ENCODE measurements at places on chromosomes 3 and 15. TPM values are rescaled to one million over a fixed set of nuclear protein-coding genes. Genes with fewer than 3 reads are reported as not detected.

GRCh38 chr3:108528459-108529252 is 18.3 kb upstream of the MYH15 start:
- no peak for DNase-seq
- no peak overlapping the region for H3K4me3 ChIP-seq
- no peaks in the 10 kb centered on the region for H3K36me3 ChIP-seq
- H3K4me1 ChIP-seq, result no peaks in the 10 kb centered on the region

- DNase-seq, result no peak
- H3K36me3 ChIP-seq, result peaks cover 9% of the 10 kb centered on the region
- no peaks in the 10 kb centered on the region for H3K27me3 ChIP-seq
- H3K4me1 ChIP-seq, result peaks cover 3% of the 10 kb centered on the region
These were observed 103.7 kb downstream of the CMSS1 start for GRCh38 chr3:99921377-99921695.

- H3K36me3 ChIP-seq, result no peaks in the 10 kb centered on the region
- no peak overlapping the region for H3K27ac ChIP-seq
- no peak for DNase-seq
These were observed 14.9 kb upstream of the ZNF662 start for GRCh38 chr3:42891042-42891441.

GRCh38 chr3:153090973-153091372 is 71.1 kb upstream of the RAP2B start:
- H3K4me1 ChIP-seq, result peaks cover 18% of the 10 kb centered on the region
- no peak for DNase-seq
- H3K36me3 ChIP-seq, result no peaks in the 10 kb centered on the region
- no peak overlapping the region for H3K4me3 ChIP-seq

- no peak overlapping the region for H3K27ac ChIP-seq
- no peak for DNase-seq
- H3K4me3 ChIP-seq, result no peak overlapping the region
These were observed 157.3 kb upstream of the SMAD3 start for GRCh38 chr15:66907826-66908743.

GRCh38 chr3:152330559-152330958 is 61.8 kb downstream of the MBNL1 start:
- H3K4me3 ChIP-seq, result no peak overlapping the region
- peaks cover 87% of the 10 kb centered on the region for H3K4me1 ChIP-seq
- DNase-seq, result no peak
- peak overlapping the region; percentile 21 for H3K27ac ChIP-seq

- peaks cover 37% of the 10 kb centered on the region for H3K36me3 ChIP-seq
- DNase-seq, result peak; percentile 81
- H3K4me3 ChIP-seq, result peak overlapping the region; percentile 99
- no peaks in the 10 kb centered on the region for H3K27me3 ChIP-seq
- H3K27ac ChIP-seq, result peak overlapping the region; percentile 96
These were observed 386 bp downstream of the SQOR start for GRCh38 chr15:45635191-45635638.

GRCh38 chr3:150681057-150681456 is 22.7 kb downstream of the ERICH6 start:
- H3K4me3 ChIP-seq, result no peak overlapping the region
- no peaks in the 10 kb centered on the region for H3K27me3 ChIP-seq
- H3K27ac ChIP-seq, result no peak overlapping the region
- H3K36me3 ChIP-seq, result peaks cover 4% of the 10 kb centered on the region

DNA sequence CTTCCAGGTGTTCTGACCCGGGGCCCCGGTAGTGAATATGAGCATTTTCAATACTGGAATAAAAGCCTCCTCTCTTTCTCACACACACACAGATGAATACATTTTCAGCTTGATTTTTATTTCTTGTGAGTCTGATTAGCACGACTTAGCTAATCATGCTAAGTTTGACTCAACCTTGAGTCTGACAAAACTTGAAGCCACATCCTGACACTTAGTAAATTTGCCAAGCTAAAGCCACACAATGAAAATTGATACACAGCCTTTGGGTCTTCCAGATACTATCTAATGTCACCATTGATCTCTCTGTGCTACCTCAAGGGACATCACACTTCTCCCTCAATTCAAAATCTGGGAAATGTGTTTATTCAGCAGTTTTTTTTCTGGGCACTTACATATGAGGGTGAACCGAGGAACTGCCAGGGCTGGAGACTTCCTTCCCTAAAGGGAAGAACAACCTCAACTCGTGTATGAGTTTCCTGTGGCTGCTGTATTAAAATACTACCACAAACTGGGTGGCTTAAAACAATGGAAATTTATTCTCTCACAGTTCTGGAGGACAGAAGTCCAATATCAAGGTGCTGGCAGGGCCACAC is 18.6 kb downstream of the TMEM266 start:
- H3K27ac ChIP-seq, result no peak overlapping the region
- H3K4me3 ChIP-seq, result no peak overlapping the region
- no peaks in the 10 kb centered on the region for H3K4me1 ChIP-seq

- DNase-seq, result no peak
- H3K27me3 ChIP-seq, result peaks cover 31% of the 10 kb centered on the region
- peaks cover 6% of the 10 kb centered on the region for H3K4me1 ChIP-seq
- no peak overlapping the region for H3K27ac ChIP-seq
- H3K36me3 ChIP-seq, result no peaks in the 10 kb centered on the region
These were observed 3.9 kb upstream of the BNC1 start for GRCh38 chr15:83288381-83288801.

DNA sequence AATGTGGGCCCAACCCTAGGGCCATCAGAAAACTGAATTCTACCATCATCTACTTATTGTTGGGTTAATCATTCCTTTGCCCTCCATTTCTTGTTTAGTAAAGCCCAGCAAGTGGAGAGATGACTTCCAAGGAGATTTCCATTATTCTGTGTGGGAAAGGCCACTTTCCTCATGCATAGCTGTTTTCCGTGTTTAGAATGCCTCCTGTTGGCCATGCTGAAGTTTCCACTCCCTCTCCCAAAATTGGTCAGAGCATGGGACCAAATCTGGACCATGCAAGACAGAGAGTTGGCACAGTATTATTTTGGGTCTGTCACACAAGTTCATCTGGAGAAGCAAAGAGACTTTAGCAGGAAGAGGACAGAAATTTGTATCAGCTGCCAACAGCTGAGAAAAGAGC is 15.3 kb upstream of the SUSD5 start:
- DNase-seq, result no peak
- no peaks in the 10 kb centered on the region for H3K4me1 ChIP-seq
- no peak overlapping the region for H3K27ac ChIP-seq
- no peaks in the 10 kb centered on the region for H3K36me3 ChIP-seq

- DNase-seq, result no peak
- peaks cover 23% of the 10 kb centered on the region for H3K36me3 ChIP-seq
- no peak overlapping the region for H3K27ac ChIP-seq
- H3K4me1 ChIP-seq, result peaks cover 28% of the 10 kb centered on the region
- H3K27me3 ChIP-seq, result no peaks in the 10 kb centered on the region
- H3K4me3 ChIP-seq, result no peak overlapping the region
These were observed 7.0 kb downstream of the EBLN2 start for GRCh38 chr3:73068419-73068818.

DNA sequence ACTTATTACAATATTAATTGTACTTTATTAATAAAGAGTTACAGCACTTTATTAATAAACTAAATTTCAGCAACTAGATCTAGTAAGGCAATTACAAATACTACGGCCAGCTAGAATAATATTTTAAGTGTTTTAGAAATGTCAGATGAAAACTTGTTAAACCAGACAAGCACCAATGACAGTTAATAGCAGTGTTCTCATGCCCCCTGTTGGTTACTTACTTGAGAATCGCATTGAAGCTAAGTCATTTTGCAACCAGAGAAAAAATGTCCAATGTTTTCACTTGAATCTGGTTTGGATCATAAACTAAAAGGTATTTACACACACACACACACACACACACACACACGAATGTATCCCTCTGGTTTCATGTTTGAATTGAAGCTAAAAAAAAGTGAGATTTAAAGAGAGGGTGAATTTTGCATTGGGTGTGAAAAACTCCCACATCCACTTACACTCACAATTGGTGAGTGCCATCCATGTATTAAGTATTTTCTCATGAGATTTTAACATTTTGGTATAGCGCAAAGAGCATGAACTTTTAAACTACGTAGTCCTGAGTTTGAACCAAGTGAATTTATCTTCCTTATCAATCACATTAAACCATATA is 347.7 kb downstream of the ZBBX start:
- no peak overlapping the region for H3K4me3 ChIP-seq
- DNase-seq, result no peak
- no peak overlapping the region for H3K27ac ChIP-seq
- H3K27me3 ChIP-seq, result no peaks in the 10 kb centered on the region
- no peaks in the 10 kb centered on the region for H3K4me1 ChIP-seq
- no peaks in the 10 kb centered on the region for H3K36me3 ChIP-seq

DNA sequence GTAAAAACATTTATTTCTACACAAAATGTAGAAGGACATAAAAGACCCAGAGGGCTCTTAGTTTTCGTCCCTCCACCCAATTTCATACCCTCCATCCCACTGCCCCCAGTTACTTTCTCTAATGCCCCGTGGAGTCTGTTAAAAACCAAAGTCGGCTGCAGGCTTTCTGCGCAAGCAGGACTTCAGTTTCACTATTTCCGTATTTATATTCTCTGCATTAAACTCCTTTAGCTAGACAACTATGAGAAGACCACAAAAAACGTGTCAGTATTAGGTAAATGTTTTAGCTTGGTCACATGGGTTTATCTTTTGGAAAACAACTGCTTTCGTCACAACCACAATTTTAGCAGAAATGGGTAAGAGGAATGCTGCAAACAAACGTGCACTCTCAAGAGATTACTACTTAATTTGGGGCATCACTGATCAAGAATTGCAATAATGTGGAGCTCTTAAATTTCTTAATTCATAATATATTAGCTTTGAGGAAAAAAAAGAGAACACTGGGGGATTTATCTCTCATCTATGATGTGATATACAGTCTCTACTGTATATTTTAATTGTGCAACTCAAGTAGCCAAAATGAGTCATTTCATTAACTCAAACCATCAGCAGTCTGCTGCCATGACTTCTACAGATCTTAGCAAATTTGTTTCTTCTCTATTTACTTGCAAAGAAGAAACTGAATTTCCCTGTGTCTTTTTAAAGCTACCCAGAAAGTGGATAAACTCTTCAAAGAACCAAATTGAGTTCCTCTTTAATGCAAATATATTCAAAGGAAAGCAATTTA is 740 bp upstream of the NSMCE3 start:
- H3K27me3 ChIP-seq, result no peaks in the 10 kb centered on the region
- peak; percentile 21 for DNase-seq
- peak overlapping the region; percentile 88 for H3K4me3 ChIP-seq
- peaks cover 42% of the 10 kb centered on the region for H3K4me1 ChIP-seq

The IGSF10 gene
- not detected for total RNA-seq

The RARRES1 gene
- not detected for total RNA-seq

The TYRO3 gene
- 4.3 TPM for total RNA-seq

All from activated CD4-positive, alpha-beta memory T cell treated with anti-CD3 and anti-CD28 coated beads for 36 hours (primary cell).